ENCODE measurements at places on chromosomes 5 and 9. TPM values are rescaled to one million over a fixed set of nuclear protein-coding genes. Genes with fewer than 3 reads are reported as not detected.

GRCh38 chr5:150978590-150978989, 41.8 kb upstream of the GPX3 start:
- DNase-seq, result no peak

DNA sequence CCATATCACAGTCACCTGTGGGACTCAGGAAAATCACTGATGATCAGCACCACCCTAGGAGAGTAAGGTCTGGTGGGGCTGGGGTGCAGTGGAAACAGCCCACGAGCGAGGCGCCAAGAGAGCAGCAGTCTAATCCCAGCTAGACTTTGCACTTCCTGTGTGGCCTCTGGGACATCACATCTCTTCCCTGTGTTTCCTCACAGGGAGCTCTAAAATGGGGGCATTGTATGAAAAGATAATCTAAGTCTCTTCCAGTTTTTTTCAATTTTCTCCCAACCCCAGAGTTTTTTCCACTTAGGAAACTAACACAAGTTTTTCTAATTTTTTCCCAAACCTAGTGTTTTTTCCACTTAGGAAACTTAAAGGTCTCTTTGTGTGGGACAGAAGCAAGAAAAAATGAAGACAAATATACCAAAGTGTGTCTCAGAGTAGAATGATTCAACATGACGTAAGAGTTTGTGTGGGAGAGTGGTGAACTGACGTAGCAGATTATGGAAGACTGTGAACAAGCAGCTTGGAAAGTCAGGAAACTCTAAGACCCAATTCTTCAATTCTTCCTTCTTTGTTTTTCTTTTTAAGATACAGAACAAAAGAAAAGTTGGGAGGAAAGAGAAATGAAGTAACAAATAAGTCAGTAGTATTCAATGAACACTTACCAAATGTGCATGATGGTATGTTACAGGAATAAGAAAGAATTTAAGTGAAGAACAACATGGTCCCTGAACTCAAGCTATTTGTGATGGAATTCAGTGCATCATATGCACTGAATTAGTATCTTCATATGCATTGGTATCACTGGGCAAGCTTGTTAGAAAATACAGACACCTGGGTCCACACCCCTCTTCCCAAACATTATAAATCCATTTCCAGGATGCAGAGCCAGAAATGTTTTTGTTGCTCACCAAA, 51.3 kb downstream of the LHFPL2 start:
- DNase-seq, result peak; percentile 30

The CNTNAP3B gene
- 16.8 TPM for total RNA-seq

DNA sequence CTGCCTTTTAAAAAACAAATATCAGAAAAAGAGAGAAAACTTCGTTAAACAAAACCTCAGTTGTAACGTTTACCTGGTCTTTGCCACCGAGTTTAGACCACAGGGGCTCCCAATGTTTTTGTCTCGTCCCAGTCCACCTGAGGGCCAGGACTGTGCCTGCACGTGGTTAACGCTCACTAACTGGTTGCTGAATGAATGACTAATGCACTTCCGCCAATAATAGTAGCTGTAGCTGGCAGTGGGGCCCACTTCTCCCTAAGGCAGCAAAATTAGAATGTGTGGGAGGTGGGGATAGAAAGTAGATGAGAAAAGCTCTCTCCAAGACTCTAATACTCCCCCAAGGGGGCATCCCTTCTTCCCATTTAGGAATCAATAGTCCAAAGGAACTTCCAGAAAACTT, 29.1 kb upstream of the MED27 start:
- DNase-seq, result no peak

DNA sequence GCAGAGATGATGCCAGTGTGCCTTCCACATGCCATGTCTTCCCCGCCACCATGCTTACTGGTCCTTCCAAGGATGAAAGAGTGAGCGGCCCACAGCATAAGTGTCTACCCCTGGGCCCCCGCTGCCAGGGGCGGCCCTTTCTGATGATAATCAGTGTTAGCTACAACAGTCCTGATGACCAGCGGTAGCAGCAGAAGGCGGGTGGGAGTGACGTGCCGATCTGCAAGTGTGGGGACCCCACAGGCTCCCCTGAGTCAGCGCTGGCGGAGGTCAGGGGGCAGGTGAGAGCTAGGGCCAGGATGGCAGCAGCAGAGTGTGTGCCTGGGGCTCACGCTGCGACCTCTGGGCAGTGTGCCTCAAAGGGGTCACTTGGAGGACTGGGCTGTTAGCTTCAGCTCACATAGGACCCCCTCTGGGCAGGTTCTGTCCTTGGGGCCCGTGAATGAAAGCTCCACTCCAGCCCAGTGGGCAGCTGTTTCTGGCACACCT, 80.4 kb downstream of the HMCN2 start:
- DNase-seq, result no peak

The SV2C gene
- 0.14 TPM for total RNA-seq

DNA sequence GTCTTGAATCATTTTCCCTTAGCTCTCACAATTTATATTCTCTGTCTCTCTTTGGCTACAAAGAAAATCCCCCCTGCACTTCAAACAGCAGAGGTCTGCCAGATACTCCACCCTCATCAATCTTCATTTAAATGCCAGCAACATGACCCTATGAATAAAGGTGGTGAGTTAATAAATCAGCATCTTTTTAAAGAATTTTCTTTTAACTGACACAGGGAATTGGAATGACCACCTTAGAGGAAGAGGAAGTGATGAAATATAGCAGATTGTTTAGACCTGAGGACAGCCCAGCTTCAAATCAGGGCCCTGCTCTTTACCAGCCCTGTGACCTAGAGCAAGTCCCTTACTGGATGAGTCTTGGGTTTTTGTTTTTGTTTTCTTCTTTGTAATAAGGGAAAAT, 223.1 kb upstream of the PAPPA start:
- DNase-seq, result no peak

DNA sequence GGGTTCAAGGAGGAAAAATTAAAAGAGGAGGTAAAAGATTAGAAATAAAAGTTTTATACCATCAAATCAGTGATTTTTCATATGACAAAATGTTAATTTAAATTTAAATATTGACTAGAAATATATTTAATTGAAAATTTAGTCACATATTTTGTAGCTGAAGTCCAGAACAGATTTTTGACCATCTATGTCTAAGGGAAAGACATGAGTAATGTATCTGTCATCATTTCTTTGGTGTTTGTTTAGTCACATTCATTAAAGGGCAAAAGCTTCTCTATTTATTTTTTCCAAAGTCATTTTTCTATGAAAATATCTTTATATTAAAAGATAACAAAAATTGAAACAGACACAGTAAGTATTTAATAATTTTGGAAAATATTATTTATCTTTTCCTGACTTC, 252.0 kb upstream of the ISL1 start:
- DNase-seq, result no peak

The LCN15 gene
- 0.32 TPM for total RNA-seq

The PCDHGA1 gene
- total RNA-seq, result 1.7 TPM

DNA sequence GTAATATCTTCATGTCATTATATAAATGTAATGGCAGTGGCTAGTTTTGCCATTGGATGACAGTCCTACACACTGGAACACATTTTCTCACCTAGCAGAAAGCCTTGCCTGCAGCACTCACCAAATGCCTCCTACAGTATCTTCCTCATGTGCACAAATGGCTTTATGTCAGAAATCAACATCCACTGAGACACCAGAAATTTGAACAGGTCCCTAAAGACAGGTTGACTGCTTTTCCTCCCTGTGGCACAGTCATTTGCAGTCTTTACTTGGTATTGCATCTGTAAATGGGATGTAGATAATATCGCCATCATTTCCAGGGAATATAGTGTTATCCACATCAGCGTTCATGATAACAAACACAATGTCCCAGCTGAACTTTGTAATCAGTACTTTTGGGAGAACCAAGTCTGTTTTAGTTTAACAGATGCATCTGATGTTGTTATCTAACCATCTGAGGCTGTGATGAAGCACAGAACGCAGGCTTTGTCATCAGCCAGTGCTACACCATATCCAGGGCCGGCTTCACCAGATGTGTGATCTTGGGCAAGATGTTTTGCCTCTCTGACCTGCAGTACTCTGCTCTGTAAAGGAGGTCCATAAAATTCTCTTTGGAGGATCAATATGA, 83.9 kb upstream of the TAS2R1 start:
- DNase-seq, result no peak

The IFNK gene
- total RNA-seq, result not detected

DNA sequence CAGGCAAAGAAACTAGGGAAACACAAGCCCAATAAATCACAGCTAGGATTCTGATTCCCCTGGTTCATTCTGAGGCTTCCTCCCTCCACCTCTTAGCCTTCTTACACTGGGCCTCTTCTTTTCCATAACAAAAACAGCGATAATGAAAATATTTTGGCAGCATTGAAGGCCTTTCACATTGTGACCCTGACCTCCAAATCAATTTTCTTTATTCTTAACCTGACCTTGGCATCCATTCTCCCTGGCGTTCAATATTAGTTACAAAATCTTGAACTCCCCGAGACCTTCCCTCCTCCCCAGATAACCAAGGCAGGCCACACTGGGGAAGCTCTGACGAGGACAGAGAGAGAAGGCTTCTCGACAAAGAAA, 399.9 kb downstream of the ZSWIM6 start:
- DNase-seq, result no peak

GRCh38 chr5:147307170-147307569, 72.3 kb downstream of the STK32A start:
- DNase-seq, result no peak

The SLCO6A1 gene
- not detected for total RNA-seq

The FAXDC2 gene
- 34.6 TPM for total RNA-seq

DNA sequence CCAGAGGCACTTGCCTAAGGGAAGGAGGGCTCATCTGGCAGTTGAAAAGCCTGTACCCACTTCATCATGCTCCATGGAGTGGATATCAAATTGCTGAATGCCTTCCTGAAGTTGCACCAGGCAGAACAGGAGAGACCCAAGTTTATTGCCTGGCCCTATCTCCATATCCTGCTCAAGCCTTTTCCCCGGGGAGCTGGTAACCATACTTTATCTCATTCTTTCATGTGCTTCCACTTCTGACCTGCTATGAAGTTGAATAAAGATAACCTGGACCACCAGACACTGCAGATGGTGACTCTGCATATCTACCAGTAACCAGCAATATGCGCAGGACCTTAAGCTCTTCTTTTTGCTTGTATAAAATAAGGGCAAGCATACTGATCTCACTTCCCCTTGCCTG, 1397.5 kb upstream of the CDH6 start:
- DNase-seq, result no peak

DNA sequence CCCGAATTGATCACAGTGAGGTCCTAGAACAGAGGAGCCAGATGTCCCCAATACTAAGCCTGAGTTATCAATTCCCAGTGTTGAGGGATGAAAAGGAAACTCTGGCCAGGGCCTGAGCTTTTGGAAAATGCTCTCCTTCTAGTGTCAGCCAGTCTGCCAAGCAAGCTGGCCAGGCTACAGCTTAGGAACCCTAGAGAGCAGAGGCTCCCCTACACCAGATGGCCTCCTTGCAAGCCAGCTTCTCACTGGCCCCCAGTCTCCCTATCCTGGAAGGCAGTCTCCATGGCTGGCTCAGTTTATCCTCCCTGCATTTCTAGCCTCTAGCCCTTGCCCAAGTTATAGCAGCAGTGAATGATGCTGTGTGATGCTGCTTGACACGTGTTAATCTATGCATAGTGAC, 204.7 kb upstream of the WWC1 start:
- DNase-seq, result no peak

GRCh38 chr9:127741831-127742434, 6.8 kb upstream of the TOR2A start:
- DNase-seq, result peak; percentile 86

- no peak for DNase-seq
Observed at GRCh38 chr5:7714119-7714518, 136.8 kb downstream of the CFAP90 start.

GRCh38 chr5:118174671-118175070, 813.7 kb downstream of the DTWD2 start:
- no peak for DNase-seq

GRCh38 chr9:133786907-133787753, 49.0 kb upstream of the SARDH start:
- peak; percentile 23 for DNase-seq

- no peak for DNase-seq
Observed at GRCh38 chr5:134263801-134264200, 37.9 kb upstream of the PPP2CA start.

GRCh38 chr5:104400941-104401340, 838.4 kb upstream of the NUDT12 start:
- DNase-seq, result no peak

The ASTN2 gene
- total RNA-seq, result 58.3 TPM

The CTNND2 gene
- total RNA-seq, result 9.4 TPM

DNA sequence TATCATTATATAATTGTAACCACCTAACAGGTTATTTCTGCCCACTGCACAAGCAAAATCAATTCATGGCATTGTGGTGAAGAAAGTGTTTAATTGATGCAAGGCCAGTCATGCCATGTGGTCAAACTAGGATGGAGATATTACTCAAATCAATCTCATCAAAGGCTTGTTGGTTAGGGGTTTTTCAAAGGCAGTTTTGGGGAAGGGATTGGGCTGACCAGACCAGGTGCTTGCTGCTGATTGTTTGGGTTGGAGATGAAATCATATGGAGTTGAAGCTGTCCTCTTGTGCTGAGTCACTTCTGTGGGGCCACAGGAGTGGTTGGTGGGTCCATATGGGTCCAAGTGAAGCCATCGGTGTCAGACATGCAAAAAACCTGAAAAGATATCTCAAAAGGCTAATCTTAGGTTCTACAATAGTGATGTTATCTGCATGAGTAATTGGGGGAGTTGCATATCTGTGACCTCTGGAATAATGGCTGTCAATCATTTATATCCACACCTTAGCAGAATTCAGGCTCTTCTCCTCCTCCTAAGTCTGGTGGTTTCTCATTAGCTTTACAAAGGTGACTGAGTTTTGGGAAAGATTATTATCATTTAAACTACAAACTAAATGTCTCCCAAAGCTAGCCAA, 44.9 kb downstream of the HMGCS1 start:
- DNase-seq, result no peak

The SPATA31C1 gene
- total RNA-seq, result not detected

- DNase-seq, result no peak
Observed at GRCh38 chr5:109224276-109224882, 185.4 kb downstream of the PJA2 start.

The PCDHB12 gene
- 3.3 TPM for total RNA-seq

GRCh38 chr9:12884736-12885395, 110.0 kb downstream of the LURAP1L start:
- no peak for DNase-seq
